ENCODE measurements at places on chromosomes 1 and 21. TPM values are rescaled to one million over a fixed set of nuclear protein-coding genes. Genes with fewer than 3 reads are reported as not detected.

DNA sequence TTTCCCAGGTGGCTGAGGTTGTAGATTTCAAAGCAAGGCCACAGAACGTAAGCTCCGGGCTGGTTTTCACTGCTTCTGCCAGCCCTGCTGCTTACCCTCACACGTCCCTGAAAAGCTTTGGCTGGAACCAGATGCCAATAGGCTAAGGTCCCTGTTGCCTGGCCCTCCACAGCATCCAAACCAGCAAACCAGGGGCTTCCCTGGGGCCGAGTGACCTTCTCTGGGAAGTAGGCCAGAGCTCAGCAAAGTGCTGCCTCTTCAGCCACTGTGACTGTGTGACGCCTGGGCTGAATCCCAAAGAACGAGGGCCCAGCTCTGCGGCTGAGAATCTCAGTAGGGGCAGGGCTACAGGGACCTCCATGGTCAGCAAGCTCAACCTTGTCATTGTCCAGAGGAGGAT is 28.9 kb upstream of the RBM15 start:
- no peak for DNase-seq
- no peaks in the 10 kb centered on the region for H3K27me3 ChIP-seq
- no peak overlapping the region for H3K4me3 ChIP-seq
- H3K4me1 ChIP-seq: no peaks in the 10 kb centered on the region
- H3K36me3 ChIP-seq: no peaks in the 10 kb centered on the region
- no peak overlapping the region for H3K27ac ChIP-seq

DNA sequence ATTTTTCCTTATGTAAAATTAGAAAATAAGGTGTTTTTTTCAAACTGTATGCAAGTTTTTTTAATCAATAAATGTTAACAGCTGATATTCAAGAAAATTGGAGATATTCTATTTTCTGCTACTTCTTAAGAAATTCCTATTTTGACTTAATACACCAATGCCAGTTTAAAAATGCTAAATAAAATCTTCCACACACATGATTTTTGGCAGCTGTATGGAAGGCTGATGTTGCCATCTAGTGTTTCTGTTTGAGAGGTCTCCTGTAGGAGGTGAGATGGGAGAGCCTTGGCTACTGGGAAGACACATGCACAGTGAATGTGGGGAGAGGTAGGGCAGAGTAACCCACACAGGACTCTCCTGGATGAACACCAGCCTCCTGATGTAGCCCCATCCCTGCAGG is 29.2 kb upstream of the OR2B11 start:
- H3K27me3 ChIP-seq: no peaks in the 10 kb centered on the region
- H3K36me3 ChIP-seq: no peaks in the 10 kb centered on the region
- no peak overlapping the region for H3K4me3 ChIP-seq
- DNase-seq: no peak
- H3K27ac ChIP-seq: no peak overlapping the region

- no peaks in the 10 kb centered on the region for H3K27me3 ChIP-seq
- H3K4me3 ChIP-seq: no peak overlapping the region
- peak; percentile 48 for DNase-seq
- no peaks in the 10 kb centered on the region for H3K36me3 ChIP-seq
- H3K4me1 ChIP-seq: no peaks in the 10 kb centered on the region
- H3K27ac ChIP-seq: no peak overlapping the region
Measured at GRCh38 chr1:85936470-85936869, 220.1 kb downstream of the COL24A1 start.

The LCE5A gene
- total RNA-seq: not detected

The ABCA4 gene
- total RNA-seq: 0.63 TPM

GRCh38 chr1:101409102-101409501 is 172.3 kb downstream of the S1PR1 start:
- H3K4me1 ChIP-seq: no peaks in the 10 kb centered on the region
- no peak overlapping the region for H3K27ac ChIP-seq
- no peaks in the 10 kb centered on the region for H3K36me3 ChIP-seq

The BLACAT1 gene
- total RNA-seq: 0.21 TPM

GRCh38 chr1:196380316-196380715 is 227.9 kb downstream of the KCNT2 start:
- H3K4me3 ChIP-seq: no peak overlapping the region
- H3K36me3 ChIP-seq: no peaks in the 10 kb centered on the region
- H3K27me3 ChIP-seq: no peaks in the 10 kb centered on the region
- H3K27ac ChIP-seq: no peak overlapping the region
- no peak for DNase-seq

GRCh38 chr1:97538113-97538512 is 382.7 kb downstream of the DPYD start:
- DNase-seq: no peak
- no peaks in the 10 kb centered on the region for H3K4me1 ChIP-seq

DNA sequence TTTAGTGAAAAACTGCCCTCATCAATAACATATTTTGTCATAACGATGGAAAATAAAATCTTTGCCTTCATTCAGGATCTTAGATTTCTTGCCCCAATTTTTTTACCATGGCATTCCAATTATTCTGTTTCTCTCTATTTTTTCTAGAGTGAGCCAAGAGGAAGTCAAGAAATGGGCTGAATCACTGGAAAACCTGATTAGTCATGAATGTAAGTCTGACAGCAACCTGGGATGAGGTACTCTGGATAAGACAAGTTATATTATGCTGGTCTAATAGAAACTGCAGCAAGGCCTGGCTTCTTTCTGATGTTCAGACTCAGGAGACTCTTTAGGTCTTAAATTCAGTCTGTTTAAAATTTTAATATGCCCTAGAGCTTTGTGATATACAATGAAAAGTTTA is 3.5 kb downstream of the RGS4 start:
- peak overlapping the region; percentile 43 for H3K27ac ChIP-seq
- DNase-seq: no peak
- peaks cover 5% of the 10 kb centered on the region for H3K36me3 ChIP-seq

GRCh38 chr1:109624201-109625010 is 4.8 kb downstream of the AMPD2 start:
- H3K27ac ChIP-seq: no peak overlapping the region
- H3K4me1 ChIP-seq: no peaks in the 10 kb centered on the region
- H3K27me3 ChIP-seq: no peaks in the 10 kb centered on the region
- no peak for DNase-seq
- no peak overlapping the region for H3K4me3 ChIP-seq

DNA sequence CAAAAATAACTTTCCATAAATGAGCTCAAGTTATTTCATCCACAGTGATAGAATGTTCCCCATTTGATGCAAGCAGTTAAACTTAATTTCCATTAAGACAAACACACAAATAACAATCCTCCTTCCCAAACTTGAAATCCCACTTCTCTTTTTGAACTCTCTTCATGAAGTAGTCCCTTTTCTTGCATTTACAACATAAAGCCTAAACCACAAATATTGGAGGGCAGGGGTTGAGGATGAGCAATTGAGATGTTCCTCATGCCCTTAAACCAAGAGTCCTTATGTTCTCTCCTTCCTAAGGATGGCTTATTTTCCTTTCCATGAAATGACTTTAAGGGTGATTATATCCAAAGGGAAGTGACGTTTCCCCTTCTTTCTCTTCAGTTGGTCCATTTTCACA is 228.8 kb downstream of the DISC1 start:
- no peak overlapping the region for H3K27ac ChIP-seq
- H3K36me3 ChIP-seq: no peaks in the 10 kb centered on the region
- no peaks in the 10 kb centered on the region for H3K4me1 ChIP-seq
- H3K4me3 ChIP-seq: no peak overlapping the region
- no peaks in the 10 kb centered on the region for H3K27me3 ChIP-seq

DNA sequence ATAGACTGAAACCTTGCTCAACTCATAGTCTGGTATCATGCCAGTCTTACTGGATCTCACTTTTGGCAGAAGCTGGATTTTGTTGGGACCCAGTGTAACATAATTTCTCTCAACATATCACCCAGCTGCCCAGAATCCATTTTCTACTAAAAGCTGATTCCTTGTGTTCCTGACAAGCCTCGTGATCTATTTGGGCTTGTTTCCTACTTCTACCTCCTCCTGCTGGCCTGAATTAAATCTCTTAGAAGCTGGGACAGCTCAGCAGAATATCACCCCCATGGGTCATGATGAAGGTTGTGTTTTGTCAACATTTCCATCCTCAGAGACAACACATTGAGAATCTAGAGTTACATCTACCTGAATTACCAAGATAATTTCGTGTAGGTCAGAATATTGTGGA is 7.7 kb downstream of the GOLT1A start:
- H3K27ac ChIP-seq: no peak overlapping the region
- DNase-seq: no peak

DNA sequence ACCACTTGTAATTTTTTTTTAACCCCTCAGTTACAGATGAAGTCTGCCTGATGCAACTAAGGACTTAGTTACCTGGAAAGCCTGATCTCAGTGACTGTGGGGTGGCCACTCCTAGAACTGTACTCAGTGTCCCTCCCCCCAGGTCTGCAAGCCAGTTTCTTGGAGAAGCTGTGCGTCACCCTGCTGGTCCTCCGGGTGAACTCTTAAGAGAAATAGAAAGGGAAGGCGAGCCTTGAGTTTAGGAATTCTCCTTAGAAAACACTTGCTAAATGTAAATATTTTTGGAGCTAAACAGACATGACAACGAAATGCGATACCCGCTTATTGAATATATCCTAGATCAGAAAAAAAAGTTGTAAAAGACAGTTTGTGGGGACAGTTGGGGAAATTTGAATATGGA is 730 bp downstream of the SLC16A4 start:
- no peaks in the 10 kb centered on the region for H3K27me3 ChIP-seq
- DNase-seq: no peak
- H3K27ac ChIP-seq: no peak overlapping the region
- H3K4me1 ChIP-seq: peaks cover 3% of the 10 kb centered on the region
- no peaks in the 10 kb centered on the region for H3K36me3 ChIP-seq

- no peak overlapping the region for H3K4me3 ChIP-seq
- H3K4me1 ChIP-seq: peaks cover 4% of the 10 kb centered on the region
- DNase-seq: no peak
- H3K36me3 ChIP-seq: no peaks in the 10 kb centered on the region
- H3K27me3 ChIP-seq: no peaks in the 10 kb centered on the region
Measured at GRCh38 chr1:93722081-93723031, 40.7 kb upstream of the BCAR3 start.

GRCh38 chr1:107820801-107821200 is 144.2 kb downstream of the VAV3 start:
- H3K27ac ChIP-seq: no peak overlapping the region
- no peak overlapping the region for H3K4me3 ChIP-seq
- DNase-seq: no peak

The RAB42 gene
- total RNA-seq: 4.3 TPM

GRCh38 chr21:44987886-44988606 is 48.2 kb downstream of the SLX9 start:
- no peaks in the 10 kb centered on the region for H3K4me1 ChIP-seq
- H3K27me3 ChIP-seq: no peaks in the 10 kb centered on the region
- H3K4me3 ChIP-seq: no peak overlapping the region
- peak; percentile 41 for DNase-seq
- no peak overlapping the region for H3K27ac ChIP-seq

The TEDDM1 gene
- total RNA-seq: not detected

DNA sequence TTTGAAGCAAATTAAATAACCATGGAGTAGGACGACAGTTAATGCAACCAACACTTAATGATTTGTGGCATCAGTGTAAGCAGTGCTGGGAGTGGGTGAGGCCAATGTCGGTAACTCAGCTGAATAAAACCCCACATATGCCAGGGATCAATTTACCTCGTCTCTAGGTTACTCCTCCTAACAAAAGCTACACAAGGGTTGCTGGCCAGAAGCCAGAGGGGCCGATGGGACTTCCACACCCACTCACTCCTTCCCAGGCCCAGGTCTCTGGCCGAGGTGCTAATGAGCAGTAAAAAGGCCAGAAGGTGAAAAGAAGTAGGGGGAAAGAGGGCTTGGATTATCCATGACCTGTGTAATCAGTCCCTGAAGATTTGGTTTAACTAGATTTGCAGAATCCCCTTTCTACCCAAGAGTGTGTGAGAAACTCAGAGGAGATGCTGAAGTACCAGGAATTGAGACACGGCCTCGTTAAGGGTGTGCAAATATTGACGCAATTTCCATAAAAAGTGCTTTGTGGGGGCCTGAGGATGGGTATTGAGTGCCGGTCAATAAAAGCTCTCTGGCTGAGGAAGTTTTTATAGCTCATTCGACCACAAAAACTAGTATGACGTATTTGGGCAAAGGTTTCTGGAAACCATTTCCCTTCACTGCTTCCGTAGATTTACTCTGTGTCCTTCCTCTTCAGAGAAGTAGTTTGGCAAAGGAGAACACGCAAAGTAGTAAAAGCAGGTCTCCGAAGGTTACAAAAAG is 145.5 kb downstream of the TBX15 start:
- H3K4me1 ChIP-seq: no peaks in the 10 kb centered on the region
- H3K27me3 ChIP-seq: peaks cover 3% of the 10 kb centered on the region
- H3K4me3 ChIP-seq: no peak overlapping the region
- DNase-seq: no peak

GRCh38 chr1:27235827-27236226 is 1.4 kb downstream of the WDTC1 start:
- no peaks in the 10 kb centered on the region for H3K36me3 ChIP-seq
- peak overlapping the region; percentile 80 for H3K4me3 ChIP-seq

DNA sequence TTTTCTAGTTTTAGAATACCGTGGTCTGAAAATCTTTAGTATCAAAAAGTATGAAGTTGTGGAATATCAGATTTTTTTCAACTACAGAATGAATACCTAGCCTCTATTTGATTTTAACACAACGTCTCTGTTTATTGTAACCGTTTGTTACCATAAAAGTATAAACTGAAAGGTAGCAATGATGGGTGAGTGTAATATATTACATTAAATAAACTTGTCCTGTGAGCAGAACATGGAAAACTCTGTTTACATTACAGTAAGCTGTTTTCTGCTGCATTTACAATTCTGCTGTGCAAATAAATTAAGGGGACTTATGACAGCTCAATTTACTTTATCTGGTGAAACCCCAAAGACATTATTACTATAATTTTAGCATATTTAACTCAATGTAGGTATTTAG is 62.5 kb downstream of the CHRM3 start:
- no peaks in the 10 kb centered on the region for H3K27me3 ChIP-seq
- H3K4me1 ChIP-seq: no peaks in the 10 kb centered on the region
- no peak overlapping the region for H3K4me3 ChIP-seq

The LMX1A gene
- total RNA-seq: 0.84 TPM

GRCh38 chr1:19869929-19870328 is 12.3 kb upstream of the OTUD3 start:
- H3K27me3 ChIP-seq: peaks cover 3% of the 10 kb centered on the region
- no peak overlapping the region for H3K4me3 ChIP-seq
- no peaks in the 10 kb centered on the region for H3K4me1 ChIP-seq
- H3K27ac ChIP-seq: no peak overlapping the region
- DNase-seq: no peak
- no peaks in the 10 kb centered on the region for H3K36me3 ChIP-seq

The NLRP3 gene
- total RNA-seq: 7.1 TPM

Data from aorta (tissue), 5 donors.